Keratinocyte (primary cell): ENCODE measurements at places on chromosomes 1 and 21.

DNA sequence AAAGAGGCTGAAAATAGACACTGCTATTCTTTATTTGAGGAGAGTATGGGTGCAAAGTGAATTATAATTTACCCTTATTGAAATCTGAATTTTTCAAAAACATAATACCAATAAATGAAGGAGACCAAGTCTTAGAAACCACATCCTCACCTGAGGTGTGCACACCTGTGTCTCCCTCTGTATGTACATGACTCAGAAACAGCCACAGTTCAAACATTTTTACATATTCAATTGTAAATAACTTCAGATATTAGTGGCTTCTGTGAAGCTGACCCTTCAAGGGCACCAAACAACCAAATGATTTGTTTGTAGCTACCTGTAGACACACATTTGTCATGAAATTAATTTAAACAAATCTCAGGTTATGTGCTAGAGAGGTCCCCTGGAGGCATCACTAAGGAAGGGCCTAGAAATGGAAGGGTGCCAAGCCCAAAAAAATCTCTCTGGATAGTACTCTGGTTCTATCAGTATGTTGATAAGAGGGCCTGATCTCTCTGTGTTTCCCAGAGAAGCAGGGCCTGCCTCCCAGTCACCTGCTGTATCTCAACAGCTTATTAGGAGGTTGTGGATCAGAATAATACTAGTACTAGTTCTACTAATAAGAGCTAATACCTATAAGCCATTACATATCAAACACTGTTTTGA, 28.1 kb downstream of the ERI3 start:
- DNase-seq: no peak

DNA sequence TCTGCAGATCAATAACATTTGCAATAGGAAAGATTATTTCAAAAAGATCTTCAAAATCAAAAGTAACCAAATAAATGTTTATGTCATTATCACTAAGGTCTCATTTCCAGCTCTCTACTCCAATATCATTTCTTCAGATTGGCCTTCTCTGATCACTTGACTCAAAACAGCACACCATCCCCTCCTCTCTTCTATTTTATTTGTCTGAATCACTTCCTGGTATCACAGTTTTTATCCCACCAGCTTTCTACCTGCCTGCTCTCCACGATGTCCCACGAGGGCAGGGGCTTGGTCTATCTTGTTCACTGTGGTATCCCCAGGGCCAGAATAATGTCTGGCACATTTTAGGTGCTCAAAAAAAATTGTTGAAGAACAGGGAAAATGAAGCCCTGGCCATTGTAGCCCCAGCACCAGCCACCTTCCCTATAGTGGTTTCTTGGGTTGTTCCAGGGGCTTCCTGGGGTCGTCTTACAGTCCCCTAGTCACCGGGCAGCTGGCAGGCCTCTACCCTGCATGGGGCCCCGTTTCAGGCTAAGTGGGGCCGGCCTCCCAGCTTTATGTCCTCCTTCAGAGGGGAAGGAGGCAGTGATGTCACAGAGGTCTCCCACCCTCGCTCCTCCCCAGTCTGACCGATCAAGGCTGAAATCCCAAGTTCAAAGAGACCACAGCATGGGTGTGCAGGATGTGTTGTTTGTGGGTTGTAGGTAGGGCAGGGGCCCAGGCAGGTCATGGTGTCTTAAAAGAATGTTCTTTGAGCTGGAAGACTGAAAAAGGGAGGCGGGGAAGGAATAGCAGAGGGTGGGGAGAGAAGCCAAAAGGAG, 3.5 kb upstream of the PADI1 start:
- DNase-seq: no peak

DNA sequence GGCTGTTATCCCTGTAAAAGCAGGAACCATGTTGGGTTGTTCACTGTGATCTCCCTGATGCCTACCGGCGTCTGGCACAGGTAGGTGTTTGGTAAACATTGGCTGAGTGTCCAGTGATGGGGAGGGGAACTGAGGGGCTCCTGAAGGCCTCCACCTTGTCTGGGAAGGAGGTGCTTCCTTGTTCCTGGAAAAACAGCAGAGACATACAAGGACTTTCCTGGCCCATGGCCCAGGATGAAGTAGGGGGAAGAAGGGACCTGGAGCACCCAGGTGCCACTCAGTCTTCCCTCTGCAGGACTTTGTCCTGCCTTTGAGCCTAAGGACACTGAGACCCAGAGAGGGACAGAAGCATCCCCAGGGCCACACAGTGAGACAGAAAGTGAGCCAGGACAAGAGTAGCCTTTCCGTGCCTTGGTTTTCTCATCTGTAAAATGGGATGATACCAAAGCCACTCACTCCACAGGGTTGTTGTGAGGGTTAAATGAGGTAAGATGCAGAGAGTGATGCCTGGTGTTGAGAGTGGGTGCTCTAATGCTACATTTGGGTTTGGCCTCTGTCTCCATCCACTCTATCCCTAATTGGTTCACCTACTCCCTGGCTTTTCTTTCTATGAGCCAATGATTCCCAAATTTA, 6.1 kb upstream of the HEYL start:
- no peak for DNase-seq

DNA sequence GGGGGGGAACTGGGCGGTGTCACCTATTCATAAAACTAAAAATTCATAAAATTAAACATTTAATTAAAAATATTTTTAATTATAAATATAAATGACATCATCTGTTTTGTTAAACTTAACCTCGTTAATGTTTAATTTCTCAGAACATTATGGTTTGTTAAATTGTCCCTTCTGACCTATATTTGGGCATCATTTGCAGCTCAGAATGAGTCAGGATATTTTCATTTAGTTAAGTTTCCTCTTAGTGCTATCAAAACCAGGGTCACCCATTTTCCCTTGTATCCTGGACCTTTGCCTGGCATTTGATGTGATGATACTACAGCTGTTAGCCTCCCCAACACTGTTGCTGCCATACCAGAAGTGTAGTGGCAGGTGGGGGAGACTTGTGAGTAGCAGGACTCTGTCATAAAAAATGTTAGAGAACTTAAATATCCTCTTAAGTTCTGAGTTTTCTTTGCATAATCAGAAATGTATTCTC, 30.3 kb downstream of the TSNAX start:
- no peak for DNase-seq

DNA sequence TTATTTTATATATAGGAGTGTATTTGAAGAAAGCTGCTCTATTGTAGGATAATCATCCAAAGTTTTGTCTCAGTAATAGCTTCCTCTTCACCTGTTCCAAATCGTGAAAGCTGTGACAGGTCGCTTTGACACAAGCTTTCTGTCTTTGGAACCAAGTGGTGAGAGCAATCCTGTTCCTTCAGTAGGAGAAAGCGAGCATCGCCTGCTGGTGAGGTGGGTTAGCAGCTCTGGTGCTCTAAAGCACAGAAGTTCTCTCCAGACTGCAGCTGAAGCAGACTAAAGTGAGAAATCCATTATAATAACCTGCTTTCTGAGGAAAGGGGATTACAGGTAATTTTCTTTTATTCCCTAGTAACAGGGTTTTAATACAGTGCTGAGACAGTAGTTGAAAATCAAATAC, 803.8 kb downstream of the ADGRL2 start:
- DNase-seq: no peak
